Heart right ventricle (tissue), 16 donors: ENCODE measurements at places on chromosomes 13 and 19. TPM values are rescaled to one million over a fixed set of nuclear protein-coding genes. Genes with fewer than 3 reads are reported as not detected.

ZBTB32 gene
- not detected for total RNA-seq

ZNF223 gene
- 2.7 TPM for total RNA-seq

LRRC8E gene
- total RNA-seq, result 0.45 TPM

HIPK4 gene
- not detected for total RNA-seq

C1QTNF9B gene
- total RNA-seq, result 2.1 TPM

AMH gene
- 0.17 TPM for total RNA-seq

C2CD4C gene
- 0.60 TPM for total RNA-seq

NLRP4 gene
- not detected for total RNA-seq

PRX gene
- total RNA-seq, result 2.4 TPM

CCDC70 gene
- not detected for total RNA-seq

OR10H1 gene
- not detected for total RNA-seq

CRLF1 gene
- 4.3 TPM for total RNA-seq

CABP5 gene
- not detected for total RNA-seq

PTH2 gene
- not detected for total RNA-seq

MBD3L3 gene
- not detected for total RNA-seq

SWSAP1 gene
- 1.5 TPM for total RNA-seq

TMEM255B gene
- 2.4 TPM for total RNA-seq

PLPP2 gene
- 0.49 TPM for total RNA-seq

FUT2 gene
- not detected for total RNA-seq

FBXO27 gene
- total RNA-seq, result 13.7 TPM

SYDE1 gene
- 11.5 TPM for total RNA-seq

ZNF208 gene
- 9.8 TPM for total RNA-seq

CYP4F8 gene
- not detected for total RNA-seq

DKKL1 gene
- 0.26 TPM for total RNA-seq

METTL21C gene
- total RNA-seq, result not detected

MTUS2 gene
- total RNA-seq, result 68.3 TPM

ZNF541 gene
- 1.3 TPM for total RNA-seq

APOC4 gene
- total RNA-seq, result not detected

DIRAS1 gene
- total RNA-seq, result 222 TPM

ZNF569 gene
- total RNA-seq, result 6.1 TPM

MCF2L gene
- total RNA-seq, result 29.6 TPM

CCDC194 gene
- total RNA-seq, result 0.50 TPM

NEK3 gene
- total RNA-seq, result 6.4 TPM

WDR88 gene
- total RNA-seq, result 0.13 TPM

RHPN2 gene
- total RNA-seq, result 1.1 TPM

RNF113B gene
- not detected for total RNA-seq

DAND5 gene
- total RNA-seq, result 8.3 TPM

TINCR gene
- total RNA-seq, result 0.28 TPM

ALOX5AP gene
- total RNA-seq, result 1.0 TPM

KL gene
- 2.2 TPM for total RNA-seq

CEBPG gene
- 13.7 TPM for total RNA-seq

ZNF814 gene
- total RNA-seq, result 11.9 TPM

ZBTB7A gene
- total RNA-seq, result 31.1 TPM

ZNF790 gene
- 4.5 TPM for total RNA-seq
